Fibroblast of skin of left quadriceps (primary cell): ENCODE measurements at places on chromosomes 11 and 22.

GRCh38 chr11:2099516-2100349 lies 39.5 kb downstream of the IGF2 start:
- DNase-seq = no peak

GRCh38 chr11:27673979-27674663 lies 26.1 kb downstream of the BDNF start:
- no peak for DNase-seq

GRCh38 chr11:106957030-106957482 lies 61.2 kb downstream of the GUCY1A2 start:
- DNase-seq = no peak

- no peak for DNase-seq
These were observed 37.6 kb upstream of the RIC3 start for GRCh38 chr11:8206251-8207079.

DNA sequence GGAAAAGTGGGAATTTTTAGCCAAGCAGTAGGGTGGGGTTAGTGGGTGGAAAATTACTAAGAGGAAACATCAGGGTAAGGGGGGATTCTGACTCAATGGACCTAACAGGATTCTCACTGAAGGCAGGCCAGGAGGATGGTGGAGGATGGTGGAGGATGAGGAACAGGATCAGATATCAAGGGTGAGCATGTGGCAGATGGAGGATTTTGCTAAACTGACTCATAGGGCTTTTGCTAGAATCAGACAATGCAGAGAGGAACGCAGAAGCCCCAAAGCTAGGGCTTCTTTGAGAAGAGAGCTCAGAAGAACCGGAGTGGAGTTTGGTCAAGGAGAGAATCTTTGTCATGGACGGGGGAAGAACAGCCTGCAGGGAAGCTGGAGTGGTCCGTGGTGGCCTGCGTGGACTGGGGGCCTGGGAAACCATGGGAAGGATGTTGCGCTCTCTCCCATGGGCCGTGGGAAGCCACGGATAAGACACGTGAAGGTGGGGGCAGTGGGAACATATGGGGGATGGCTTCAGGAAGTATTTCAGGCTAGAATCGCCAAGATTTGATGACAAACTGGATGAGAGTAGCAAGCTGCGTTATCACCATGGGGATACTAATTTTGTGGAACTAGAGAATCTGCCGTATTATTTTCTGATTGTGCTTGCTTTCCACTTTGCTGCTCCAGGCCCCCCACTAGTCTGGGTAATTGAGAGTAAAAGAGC lies 165.2 kb downstream of the LDLRAD3 start:
- no peak for DNase-seq

DNA sequence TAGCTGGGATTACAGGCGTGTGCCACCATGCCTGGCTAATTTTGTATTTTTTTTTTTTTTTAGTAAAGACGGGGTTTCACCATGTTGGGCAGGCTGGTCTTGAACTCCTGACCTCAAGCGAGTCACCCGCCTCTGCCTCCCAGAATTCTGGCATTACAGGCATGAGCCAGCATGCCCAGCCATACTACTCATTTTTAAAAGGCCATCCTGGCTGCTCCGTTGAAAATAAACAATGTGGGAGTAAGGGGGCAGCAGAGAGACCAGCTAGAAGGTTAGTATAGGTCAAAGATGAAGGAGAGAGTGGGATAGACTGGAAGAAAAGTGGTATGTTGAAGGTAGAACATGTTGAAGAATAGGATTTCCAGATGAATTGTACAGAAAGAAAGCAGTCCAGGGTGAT lies 17.6 kb upstream of the LIN7C start:
- DNase-seq = no peak

DNA sequence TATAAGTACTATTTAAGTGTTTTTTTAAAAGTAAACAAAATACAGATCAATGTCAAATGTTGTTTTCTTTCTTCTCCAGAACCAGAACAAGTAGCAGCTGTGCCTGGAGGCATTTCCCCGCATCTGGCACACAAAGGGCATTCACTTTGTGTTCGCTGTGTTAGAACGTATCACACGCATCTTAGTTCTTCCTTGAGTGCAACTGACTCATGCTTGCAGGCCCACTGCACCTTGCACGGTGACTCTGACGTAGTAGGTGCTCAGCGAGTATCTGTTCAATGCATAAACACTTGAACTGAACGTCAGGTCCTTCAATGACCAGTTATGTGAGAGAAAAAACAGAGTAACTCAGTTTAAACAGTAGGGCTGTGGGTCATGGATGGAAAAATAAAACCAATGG lies 3.5 kb downstream of the IFT27 start:
- no peak for DNase-seq

- DNase-seq = no peak
These were observed 970 bp downstream of the ASRGL1 start for GRCh38 chr11:62338218-62338617.

- DNase-seq = no peak
These were observed 21.6 kb upstream of the CTSC start for GRCh38 chr11:88359114-88359513.

GRCh38 chr11:126185259-126186024 lies 26.0 kb downstream of the RPUSD4 start:
- DNase-seq = no peak
